ENCODE measurements at places on chromosomes 4 and X.

- DNase-seq: no peak
Observed at GRCh38 chrX:154383359-154384283, 4.5 kb downstream of the EMD start.

DNA sequence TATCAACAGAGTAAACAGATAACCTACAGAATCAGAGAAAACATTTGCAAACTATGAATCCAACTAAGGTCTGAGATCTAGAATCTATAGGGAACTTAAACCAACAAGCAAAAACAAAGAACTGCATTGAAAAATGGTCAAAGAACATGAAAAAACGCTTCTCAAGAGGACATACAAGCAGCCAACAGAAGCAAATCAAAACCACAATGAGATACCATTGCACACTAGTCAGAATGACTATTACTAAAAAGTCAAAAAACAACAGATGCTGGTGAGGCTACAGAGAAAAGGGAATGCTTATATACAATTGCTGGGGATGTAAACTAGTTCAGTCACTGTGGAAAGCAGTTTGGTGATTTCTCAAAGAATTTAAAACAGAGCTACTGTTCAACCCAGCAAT lies 255.7 kb downstream of the TMEM47 start:
- no peak for DNase-seq

DNA sequence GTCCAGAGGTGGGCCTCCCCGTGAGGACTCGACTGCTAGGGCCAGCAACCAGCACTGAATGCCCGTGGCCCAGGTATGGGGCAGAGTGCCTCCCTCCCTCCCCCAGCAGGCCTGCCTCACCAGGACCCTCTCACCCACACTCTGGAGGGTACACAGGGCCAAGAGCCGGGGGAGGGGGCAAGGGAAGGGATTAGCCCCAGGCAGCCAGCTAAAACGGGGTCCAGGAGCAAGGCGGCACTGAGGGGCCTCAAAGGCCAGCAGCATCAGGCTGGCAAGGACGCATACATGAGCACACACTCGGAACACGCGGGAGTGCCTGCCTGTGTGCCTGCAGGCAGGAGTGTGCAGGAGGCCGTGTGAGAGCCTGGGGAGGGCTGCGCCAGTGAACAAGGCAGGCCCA lies 18.3 kb upstream of the DUSP9 start:
- DNase-seq: no peak

GRCh38 chrX:56788717-56789122 lies 59.7 kb downstream of the NBDY start:
- no peak for DNase-seq

DNA sequence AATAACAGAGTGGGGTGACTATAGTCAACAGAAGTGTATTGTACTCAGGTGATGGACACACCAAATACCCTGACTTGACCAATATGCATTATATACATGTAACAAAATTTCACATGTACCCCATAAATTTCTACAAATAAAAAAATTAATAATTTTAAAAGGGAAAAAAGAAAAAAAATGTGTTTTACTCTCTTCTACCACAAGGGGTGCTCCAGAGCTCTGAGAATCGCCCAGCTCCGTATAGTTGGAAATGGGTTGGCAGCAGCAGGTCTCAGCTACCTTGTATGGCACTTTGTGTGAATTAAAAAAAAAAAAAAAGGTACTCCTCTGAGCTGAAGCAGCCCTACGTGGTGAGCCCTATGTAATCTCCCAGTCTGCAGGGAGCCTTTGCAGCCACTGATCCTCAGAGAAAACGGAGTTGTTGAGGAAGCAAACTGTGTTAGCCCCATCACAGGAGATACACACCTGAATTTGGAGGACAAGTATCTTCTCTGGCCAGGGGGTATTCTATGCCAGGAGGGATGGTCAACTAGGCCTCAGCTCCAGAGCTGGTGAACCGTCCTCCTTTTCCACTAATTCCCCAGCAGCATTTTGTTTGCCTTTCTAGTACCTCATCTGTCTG lies 17.2 kb upstream of the POLA1 start:
- DNase-seq: no peak

DNA sequence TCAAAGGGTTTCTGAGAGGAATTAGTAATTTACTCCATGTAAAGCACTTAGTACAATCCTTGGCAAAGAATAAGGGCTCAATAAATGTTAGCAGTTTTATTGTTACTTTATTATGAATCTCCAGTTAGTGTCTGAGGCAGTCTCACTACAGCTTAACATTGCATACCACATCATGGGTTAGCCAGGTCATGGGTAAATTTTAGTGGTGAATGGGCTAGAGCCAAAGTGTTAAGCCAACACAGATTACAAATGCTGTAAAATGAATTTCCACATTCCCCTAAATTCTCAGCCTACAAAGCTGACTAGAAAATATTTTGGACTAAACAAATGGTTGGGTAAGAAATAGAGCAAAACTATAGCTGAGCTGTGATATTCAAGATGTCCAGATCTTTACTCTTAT lies 72.4 kb downstream of the NRK start:
- DNase-seq: no peak

DNA sequence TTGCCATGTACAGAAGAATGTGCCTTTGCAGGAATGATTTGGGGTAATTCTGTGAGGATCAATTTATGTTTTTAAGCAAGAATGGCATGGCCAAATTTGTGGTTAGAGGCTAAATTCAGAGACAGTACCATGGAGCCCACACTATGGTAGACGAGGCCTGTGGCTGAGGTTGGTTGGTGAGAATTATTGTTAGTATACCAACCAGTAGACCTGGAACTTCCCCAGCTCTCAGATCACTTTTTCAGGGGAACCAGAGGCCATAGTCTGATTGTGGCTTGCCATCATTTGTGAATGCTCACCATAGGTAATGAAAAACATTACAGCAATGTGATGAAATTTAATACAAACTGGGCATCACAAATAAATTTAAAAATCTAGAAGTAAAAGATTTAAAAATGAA lies 56.3 kb downstream of the SHISA3 start:
- no peak for DNase-seq

DNA sequence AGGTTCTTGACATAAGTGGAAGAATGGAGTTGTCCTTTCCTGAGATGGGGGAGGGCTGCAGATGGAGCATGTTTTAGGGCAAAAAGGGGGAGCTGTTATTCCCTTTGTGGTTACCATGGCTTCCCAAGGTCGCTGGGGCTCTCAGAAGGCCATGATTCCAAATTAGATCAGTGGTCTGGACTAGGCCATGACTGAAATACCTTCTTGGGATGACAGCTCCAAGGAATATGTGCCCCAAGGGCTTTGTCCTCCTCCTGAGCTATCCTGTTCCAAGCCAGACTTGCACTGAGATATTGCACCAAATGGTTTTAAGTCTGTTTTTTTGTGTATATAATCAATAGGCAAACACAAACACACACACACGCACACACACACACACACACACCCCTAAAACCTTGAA lies 3.0 kb upstream of the RBPJ start:
- DNase-seq: no peak

- no peak for DNase-seq
Observed at GRCh38 chr4:151204925-151205524, 71.9 kb upstream of the PRSS48 start.

GRCh38 chr4:66568001-66568400 lies 897.7 kb upstream of the EPHA5 start:
- DNase-seq: no peak

DNA sequence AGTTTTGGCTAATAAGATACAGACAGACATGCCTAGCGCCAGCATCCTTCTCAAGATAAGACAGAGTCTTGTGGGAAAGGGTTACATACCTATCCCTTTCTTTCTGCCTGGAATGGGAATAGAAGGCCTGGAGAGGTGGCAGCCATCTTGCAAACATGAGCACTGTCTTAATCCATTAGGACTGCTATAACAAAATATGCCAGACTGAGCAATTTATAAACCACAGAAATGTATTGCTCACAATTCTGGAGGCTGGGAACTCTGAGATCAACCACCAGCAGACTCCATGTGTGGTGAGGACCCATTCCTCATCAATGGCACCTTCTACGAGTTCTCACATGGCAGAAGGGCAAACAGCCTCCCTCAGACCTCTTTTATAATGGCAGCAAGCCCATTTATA lies 26.5 kb upstream of the NEIL3 start:
- no peak for DNase-seq

DNA sequence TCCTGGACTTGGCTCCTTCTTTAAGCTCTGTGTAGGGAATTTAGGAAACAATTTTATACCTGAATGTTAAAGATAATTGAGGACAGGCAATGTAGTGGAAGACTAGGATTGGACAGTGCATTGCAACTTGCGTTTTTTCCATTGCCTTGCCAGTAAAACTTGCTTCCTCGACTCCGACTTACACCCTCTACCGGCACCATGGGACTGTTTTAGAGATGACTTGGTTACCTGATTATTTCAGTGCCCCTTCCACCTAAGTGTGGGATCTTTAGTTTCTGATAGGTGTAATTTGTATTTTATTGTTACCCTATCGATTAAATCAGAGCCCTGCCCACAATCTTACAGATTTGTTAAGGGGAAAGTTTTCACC lies 1.2 kb downstream of the PRPS1 start:
- no peak for DNase-seq

GRCh38 chr4:19381068-19381467 lies 870.6 kb upstream of the SLIT2 start:
- no peak for DNase-seq

Measured in activated CD8-positive, alpha-beta memory T cell treated with anti-CD3 and anti-CD28 coated beads for 1 hour (primary cell).